H1 (cell line): ENCODE measurements at places on chromosomes 3 and 15.

DNA sequence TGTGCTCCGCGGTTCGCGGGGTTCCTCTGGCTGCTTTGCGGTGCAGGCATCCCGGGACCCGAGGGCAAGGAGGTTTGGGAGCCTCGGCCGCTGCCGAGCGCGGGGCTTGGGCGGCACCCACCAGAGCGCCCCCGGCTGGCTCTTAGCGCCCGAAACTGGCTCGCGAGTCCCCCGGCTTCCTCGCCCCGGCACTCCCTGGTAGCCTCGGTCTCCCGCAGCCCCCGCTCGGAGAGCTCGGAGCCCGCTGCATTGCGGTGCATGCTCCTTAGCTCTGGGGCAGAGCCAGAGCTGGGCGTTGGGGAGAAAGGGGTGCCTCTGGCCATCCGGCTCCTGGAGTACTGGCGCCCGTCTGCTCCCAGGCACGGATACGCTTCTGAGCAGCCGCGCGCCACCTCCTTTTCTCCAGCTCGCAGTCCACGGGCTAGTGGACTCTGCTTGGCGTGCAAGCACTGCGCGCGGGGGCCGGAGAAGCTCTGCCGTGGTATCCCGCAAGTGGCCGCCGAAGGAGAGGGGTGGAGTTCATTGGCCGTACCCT, 753 bp downstream of the EPHB1 start:
- no peak for DNase-seq

DNA sequence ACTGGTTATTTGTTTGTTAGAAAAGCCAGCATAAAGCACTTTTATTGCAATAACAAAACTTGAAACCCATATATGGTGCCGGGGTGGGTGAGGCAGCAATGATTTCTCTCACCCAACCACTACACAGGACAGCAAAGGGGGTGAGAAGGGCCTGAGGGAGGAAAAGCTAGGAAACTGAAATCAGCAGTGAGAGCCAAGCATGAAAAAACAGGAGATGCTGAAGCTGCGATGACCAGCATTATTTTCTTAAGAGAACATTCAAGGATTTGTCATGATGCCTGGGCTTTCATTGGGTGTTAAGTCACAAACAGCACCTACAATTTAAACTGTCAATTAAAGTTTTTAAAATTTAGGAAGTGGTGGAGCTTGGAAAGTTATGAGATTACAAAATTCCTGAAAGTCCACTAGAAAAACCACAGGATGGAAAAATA, 11.9 kb upstream of the TM4SF4 start:
- no peak for DNase-seq

DNA sequence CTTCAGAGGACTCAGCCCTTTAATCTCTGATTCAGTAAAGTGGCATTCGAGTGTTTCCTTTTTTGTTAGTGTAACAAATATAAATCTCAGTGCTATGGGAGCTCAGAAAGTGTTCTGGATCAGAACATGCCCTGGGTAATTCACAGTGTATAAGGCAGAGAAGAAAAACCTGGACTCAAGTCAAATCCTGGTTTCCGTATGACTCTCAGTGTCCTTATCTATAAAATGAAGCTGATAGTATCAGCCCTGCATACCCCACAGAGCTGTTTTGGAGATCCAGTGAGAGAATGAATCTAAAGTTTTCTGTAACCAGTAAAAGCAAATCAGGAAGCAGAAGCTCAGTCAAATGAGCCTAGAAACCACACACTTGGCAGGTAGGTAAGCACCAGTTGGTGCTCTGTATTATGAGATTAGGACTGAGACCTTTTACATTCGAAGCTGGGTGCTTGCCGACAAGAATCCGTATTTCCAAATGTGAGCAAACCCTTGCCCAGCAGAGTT, 67.2 kb downstream of the IL1RAP start:
- DNase-seq = no peak

- DNase-seq = no peak
Observed at GRCh38 chr15:78564743-78565096, 600 bp upstream of the CHRNA5 start.

GRCh38 chr3:44329946-44330345, 8.6 kb upstream of the TCAIM start:
- no peak for DNase-seq

GRCh38 chr3:95627293-95627692, 1187.1 kb upstream of the EPHA6 start:
- DNase-seq = no peak

- DNase-seq = no peak
Observed at GRCh38 chr3:107284612-107285011, 92.6 kb upstream of the CCDC54 start.

DNA sequence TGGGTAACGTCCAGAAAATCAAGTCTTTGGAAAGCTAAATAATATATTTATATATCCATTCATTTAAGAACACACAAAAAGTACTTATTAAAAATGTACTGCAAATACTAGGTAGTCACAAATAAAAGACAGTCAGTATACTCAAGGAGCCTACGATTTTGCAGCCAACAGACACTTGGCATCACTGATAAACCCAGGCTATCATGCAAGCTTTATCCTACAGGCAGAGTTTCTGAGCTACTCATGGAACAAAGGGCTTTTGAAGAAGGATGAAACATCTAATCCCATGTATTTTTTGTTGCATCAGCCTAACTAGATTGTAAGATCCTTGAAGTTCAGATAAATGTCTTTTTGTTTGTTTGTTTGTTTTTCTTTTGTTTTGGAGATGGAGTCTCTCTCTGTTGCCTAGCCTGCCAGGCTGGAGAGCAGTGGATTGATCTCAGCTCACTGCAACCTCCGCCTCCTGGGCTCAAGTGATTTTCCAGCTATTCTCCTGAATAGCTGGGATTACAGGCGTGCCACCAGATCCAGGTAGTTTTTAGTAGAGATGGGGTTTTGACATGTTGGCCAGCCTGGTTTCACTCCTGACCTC, 319.4 kb upstream of the MDFIC2 start:
- no peak for DNase-seq

GRCh38 chr3:161117646-161118045, 12.5 kb upstream of the B3GALNT1 start:
- no peak for DNase-seq

DNA sequence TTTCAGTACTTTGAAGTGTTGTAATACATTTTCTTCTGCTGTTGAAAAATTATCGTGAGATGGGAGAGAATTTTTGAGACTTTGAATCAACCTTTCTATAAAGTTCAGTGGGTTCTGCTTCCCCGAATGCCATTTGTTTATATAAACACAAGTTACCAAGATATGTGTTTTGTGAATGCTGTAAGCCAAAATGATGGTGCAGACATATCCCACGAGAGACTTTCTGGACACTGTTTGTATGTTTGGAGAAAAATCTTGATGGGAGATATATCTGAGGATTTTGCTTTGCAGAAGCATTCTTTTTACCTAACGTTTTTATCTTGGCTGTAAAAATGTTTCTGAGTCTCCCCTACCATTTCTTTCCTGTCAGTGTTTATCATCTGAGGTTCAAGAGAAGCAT, 526.6 kb upstream of the ZNF717 start:
- no peak for DNase-seq

DNA sequence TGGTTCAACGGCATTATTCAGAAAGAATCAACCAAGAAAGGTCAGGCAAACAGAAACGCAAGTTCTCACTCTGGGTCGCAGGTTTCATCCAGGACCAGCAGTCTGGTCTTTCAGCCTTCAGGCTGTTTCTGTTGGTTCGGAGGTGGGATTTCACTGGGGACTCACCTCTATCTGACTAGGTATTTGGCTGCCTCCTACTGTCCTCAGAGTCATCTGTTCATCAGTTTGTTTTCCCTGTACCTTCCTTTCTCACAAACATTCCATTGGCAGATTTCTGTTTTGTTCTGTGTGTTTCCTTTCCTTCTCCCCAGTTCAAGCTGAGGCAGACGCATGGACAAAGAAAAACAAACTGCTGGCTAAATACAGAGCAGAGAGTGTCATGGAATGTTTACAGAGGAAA, 1046.6 kb upstream of the CFAP20DC start:
- DNase-seq = no peak

GRCh38 chr15:49686599-49686998, 65.8 kb downstream of the DTWD1 start:
- no peak for DNase-seq

DNA sequence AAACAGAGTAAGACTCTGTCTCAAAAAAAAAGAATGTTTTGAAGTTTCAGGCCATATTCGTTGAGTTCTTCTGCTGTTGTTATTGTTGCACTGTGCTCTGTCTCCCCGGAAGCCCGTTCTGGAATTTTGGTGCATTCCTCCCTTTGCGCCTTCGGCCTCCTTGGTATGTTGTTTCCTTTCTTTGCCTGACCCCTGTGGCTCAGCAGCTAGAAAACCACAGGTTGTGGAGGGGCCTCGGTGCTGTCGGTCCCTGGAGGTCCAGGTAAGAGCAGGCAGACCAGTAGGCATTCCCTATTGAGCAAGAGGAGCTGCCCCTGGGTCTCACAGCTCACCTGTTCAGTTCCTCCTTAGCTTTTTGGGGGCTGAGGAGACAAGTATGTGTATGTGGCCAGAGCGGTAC, 51.0 kb upstream of the DLG1 start:
- no peak for DNase-seq

GRCh38 chr15:61910839-61911369, 149.3 kb downstream of the VPS13C start:
- DNase-seq = no peak

GRCh38 chr15:34606545-34606944, 23.1 kb upstream of the GOLGA8B start:
- DNase-seq = no peak

DNA sequence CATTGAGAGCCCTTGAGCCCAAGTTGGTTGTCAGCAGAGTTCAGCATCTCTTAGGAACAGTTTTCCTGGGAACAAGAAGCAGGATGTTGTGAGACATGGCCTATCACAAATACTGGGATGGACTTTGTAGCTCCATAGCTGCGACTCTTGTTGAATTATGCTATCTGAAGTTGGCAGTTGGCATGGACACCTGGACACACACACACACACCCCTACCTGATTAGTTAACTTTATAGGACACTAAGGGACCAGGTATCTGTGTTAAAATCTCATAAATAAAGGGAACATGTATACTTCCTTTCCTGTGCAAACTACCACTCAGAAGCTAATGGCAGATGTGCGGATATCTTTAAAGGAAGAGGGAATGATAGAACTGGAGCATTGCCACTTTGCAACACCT, 10.2 kb upstream of the CHRNA7 start:
- no peak for DNase-seq

- DNase-seq = no peak
Observed at GRCh38 chr3:8606701-8607231, 37.8 kb downstream of the SSUH2 start.

DNA sequence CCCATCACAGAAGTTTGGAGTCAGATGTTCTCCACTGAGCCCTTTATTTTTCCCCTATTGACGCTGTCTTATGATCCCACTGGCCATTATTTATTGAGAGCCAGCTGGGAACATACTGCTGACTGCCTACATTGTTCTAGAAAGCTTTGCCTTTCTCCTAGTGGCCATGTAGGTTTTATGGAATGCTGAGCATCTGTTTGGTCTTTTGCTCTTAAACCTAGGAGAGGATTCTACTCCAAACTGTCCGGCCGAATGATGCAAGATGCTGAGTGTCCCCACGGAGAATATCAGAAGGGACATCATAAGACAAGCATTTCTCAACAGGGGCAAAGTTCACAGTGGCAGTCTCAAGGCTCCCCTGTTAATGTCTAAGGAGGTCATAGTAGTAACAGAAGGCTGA, 171.4 kb downstream of the ARRDC4 start:
- no peak for DNase-seq

DNA sequence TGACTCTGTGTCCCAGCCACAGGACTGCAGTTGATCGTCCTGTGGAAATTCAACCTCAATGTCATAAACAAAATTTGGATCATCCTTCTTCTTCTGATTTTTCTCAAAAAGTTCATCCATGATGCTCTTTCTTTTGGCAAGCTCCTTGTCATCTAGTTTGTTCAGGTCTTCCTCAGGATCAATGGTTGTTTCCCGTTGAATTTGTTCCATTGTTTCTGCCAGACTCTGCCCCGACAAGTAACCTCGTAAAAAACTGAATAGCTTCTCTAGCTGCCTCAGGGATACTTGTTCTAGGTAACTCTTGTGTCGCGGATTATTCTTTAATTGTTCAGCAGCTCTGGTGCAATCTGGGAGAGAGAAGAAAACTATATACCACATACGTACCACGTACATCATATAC, 4.5 kb downstream of the CEP19 start:
- no peak for DNase-seq

DNA sequence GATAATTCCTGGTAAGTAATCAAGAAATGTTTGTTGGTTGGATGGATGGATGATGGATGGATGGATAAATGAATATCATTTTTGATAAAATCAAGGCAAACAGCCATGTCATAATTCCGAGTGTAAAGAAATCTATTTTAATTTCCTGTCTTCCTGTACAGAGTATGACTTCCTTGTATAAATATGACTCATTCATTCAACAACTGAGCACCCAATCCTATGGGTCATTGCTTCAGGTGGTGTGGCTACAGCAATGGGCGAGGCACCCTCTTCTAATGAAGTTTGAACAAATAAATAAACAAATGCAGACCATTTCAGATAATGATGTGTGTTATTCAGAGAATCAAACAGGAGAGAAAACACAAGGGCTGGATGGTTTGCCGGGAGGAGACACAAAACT, 198.7 kb downstream of the TNIK start:
- DNase-seq = no peak

DNA sequence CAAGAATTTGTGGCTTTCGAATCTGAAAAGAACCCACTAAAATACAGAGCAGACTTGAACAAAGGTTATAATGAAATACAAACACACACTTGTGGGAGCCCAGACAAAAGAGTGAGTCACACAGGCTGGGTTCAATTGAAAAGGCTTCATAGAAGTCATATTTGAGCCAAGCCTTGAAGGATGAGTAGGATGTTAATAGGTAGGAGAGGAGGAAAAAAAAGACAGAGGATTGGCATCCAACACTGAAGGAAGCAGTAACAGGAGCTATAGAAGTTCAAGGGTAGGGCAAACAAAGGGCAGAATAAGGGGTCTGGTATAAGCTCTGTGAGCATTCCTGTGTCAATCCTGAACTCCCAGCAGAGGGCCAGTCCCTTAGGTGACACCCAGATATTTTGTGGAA, 325.4 kb downstream of the FOXP1 start:
- no peak for DNase-seq

GRCh38 chr3:110178965-110179364, 841.6 kb upstream of the DPPA4 start:
- DNase-seq = no peak
